ENCODE measurements at places on chromosomes 11 and 22.

- DNase-seq = peak; percentile 10
These were observed 186.8 kb downstream of the TMEM135 start for GRCh38 chr11:87224486-87224885.

DNA sequence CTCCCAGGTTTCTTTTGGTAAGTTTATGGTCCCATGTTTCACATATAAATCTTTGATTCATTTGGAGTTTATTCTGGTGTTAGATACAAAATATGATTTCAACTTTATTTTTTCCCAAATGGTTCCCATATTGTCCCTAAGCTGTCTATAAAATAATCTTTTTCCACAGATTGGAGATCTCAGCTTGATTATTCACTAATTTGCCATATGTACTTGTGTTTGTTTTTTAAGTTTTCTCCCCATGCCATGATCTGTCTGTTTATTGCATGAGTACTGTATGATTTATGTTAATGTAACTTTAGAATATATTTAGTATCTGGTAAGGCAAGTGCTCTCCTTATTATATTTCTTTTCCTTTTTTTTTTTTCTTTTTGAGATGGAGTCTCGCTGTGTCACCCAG, 19.9 kb upstream of the CLMP start:
- no peak for DNase-seq

DNA sequence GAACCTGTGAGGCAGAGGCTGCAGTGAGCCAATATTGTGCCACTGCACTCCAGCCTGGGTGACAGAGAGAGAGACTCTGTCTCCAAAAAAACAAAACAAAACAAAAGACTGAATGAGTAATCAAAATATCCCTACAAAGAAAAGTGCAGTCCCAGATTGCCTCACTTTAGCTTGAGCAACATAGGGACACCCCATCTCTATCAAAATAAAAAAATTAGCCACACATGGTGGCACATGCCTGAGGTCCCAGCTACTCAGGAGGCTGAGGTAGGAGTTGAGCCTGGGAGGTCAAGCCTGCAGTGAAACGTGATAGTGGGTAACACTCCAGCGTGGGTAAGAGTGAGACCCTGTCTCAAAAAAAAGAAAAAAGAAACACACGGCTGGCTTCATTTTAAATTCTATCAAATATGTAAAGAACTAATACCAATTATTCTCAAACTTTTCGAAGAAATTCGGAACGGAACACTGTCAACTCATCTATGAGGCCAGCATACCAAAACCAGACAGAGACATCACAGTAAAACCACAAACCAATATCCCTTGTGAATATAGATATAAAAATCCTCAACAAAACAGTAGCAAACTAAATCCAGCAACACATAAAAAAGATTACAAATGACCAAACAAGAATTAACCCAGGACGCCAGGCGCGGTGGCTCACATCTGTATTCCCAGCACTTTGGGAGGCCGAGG, 12.9 kb downstream of the CHEK2 start:
- DNase-seq = peak; percentile 56

DNA sequence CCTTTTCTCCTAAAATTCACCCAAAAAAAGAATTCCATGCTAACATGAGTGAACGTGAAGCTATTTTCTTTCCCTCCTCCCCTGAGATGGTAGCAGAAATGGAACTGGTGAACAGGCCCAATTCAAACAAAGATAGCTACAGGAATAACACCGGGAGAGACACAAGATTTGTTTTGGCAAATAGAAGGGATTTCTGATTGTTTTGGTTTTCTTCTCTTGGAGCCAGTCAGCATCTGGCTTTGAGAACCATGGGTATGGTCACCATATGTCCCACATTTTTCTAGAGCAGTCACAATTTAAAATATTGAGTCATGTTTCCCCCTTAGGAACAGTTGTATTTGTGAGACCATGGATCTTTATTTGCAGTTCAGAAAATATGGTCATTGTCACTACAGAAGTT, 214.1 kb downstream of the FAM76B start:
- peak; percentile 36 for DNase-seq

- DNase-seq = no peak
These were observed 31.3 kb upstream of the LRRC55 start for GRCh38 chr11:57150454-57150917.

DNA sequence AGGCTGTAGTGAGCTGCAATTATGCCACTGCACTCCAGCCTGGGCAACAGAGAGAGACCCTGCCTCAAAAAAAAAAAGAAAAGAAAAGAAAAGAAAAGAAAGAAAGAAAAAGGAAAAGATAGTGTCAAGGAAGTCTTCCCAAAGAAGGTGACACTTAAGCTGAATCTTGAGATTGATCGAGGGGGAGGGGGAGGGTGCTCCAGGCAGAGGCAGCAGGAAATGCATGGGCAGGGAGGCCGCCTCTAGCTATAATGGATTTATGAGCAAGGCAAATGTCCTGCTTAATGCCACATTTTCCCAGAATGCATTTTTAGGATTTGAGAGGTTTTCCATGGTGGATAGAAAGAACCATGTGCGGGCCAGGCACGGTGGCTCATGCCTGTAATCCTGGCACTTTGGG, 13.8 kb upstream of the DDB2 start:
- DNase-seq = no peak

DNA sequence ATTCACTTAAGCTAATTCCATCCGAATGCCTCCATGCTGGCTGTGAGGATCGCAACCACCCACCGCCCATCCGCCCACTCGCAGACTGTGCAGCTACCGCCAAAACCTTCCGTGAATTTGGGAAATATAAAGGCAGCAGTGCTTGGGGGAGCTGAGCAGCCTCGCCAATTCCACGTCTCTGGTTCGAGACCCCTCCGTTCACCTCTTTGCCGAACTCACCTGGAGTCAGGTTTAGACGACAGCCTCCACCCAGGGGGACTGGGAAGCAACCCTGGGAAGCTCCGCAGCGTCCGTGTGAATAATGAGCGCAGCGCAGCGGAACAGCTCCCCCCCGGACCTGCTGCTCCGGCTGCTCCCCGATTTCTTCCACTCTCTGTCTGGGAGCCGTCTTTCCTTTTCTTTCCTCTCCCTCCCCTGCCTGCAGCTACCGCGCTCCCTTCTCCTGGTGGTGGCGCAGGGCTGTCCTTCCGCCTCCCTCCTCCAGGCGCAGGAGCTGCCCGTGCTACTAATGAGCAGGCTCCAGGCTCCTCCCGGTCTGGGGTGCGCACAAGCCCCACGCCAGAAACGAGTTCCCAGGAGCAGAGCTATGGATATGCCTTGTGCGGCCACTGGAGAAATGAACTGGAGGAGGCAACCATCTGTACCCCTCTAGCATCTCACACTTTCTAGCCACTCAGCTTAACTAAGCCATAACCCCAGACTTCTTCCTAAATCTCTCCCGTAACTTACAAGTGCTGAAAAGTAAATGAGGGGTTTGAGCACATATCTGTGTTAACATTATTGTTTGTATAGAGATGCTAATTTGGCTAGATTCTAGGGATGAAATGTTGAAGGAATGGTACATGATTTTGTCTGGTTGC, 107.3 kb downstream of the XKR3 start:
- no peak for DNase-seq

GRCh38 chr11:9057007-9057406, 34.4 kb downstream of the SCUBE2 start:
- DNase-seq = peak; percentile 39

DNA sequence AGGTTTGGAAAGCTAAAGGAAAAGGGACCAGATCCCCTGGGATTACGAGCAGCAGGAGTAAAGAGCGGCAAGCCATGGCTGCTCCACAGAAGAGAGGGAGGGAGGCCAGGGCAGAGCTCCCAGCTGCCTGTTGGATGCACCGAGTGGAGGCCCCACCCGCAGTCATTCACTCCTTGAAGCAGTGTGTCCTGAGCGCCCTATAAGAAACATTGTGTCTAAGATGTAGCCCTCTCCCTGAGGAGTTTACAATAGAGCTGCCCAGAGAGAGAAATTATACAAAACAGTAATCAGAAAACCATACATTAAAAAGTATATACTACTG, 54.7 kb upstream of the CSNK2A3 start:
- no peak for DNase-seq

- no peak for DNase-seq
These were observed 102.1 kb downstream of the NECTIN1 start for GRCh38 chr11:119626871-119627270.

DNA sequence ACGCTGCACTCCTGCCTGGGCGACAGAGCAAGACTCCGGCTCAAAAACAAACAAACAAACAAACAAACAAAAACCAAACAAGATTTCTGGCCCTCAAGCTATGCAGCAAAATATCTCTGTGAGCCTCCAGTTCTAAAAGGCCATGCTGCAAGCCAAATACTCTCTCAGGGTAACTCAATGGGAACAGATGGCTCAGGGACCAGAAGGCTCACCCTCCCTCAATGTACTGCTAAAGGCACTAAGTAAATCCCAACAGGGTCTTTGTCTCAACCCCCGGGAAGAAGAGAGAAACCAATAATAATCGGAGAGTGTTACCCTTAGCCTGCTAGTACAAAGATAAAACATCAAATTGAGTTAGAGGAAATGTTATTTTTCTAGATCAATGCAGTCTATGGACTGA, 119.7 kb upstream of the ZC3H12C start:
- no peak for DNase-seq

GRCh38 chr11:34300026-34300925, 57.5 kb downstream of the ABTB2 start:
- no peak for DNase-seq

DNA sequence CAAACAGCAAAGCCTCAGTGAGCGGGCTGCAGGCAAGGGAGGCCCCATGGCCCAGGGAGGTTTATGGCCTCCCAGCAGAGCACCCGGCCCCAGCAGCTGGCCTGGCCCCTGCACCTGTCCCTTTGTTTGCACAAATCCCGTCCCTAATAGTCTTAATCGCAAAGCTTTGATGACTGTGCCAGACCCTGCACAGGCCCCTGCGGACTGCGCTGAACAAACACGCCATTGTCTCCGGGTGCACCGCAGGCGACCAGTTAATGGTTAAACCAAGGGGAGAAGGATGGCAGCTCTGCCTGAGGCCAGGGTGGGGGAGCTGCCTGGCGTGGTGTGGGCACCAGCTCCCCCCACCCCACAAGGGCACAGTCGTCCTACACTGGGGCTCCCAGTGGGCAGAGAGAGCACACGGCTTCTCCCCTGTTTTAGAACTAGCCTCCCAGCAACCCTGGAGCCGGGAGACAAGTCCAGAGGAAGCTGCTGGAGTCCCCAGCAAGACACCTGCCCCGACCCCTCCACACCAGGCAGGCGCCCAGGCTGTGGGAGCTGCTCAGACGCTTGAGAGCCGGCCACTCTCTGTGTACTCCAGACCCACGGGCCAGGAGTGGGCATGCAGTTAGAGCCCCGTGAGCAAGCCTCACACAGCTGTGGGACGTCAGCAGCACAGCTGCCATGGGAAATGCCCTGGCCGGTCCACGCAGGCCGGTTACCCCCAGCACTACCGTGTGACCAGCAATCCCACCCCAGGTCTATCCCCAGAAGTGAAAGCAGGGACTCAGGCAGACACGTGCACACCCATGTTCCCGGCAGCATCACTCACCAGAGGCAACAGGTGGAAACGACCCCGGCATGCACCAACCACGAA, 39.7 kb upstream of the TH start:
- DNase-seq = no peak

- no peak for DNase-seq
These were observed 57.2 kb downstream of the SBF1 start for GRCh38 chr22:50417411-50418210.

DNA sequence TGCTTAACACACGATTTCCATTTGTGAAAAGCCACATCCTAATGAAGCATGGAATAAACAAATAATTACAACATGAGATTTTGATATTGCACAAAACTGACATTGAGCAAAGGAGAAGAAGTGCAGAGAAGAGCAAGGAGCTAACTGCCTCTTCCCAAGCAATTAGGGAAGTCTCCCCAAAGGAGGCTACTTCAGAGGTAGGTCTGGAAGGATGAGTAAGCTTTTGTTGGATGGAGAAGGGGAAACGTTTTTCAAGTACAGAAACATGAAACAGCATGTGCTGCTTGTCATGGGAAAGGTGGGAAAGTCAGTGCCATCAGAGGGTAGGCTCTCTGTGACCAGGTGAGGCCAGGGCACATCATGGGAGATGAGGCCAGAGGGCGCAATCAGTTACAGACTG, 132.2 kb upstream of the SESN3 start:
- peak; percentile 33 for DNase-seq

- DNase-seq = no peak
These were observed 79.7 kb downstream of the PPFIBP2 start for GRCh38 chr11:7593481-7593880.

- no peak for DNase-seq
These were observed 19.2 kb downstream of the EMID1 start for GRCh38 chr22:29224859-29225410.

GRCh38 chr11:67489885-67490726, 7.3 kb downstream of the AIP start:
- DNase-seq = no peak

- no peak for DNase-seq
These were observed 21.5 kb upstream of the RFPL3 start for GRCh38 chr22:32336121-32336603.

DNA sequence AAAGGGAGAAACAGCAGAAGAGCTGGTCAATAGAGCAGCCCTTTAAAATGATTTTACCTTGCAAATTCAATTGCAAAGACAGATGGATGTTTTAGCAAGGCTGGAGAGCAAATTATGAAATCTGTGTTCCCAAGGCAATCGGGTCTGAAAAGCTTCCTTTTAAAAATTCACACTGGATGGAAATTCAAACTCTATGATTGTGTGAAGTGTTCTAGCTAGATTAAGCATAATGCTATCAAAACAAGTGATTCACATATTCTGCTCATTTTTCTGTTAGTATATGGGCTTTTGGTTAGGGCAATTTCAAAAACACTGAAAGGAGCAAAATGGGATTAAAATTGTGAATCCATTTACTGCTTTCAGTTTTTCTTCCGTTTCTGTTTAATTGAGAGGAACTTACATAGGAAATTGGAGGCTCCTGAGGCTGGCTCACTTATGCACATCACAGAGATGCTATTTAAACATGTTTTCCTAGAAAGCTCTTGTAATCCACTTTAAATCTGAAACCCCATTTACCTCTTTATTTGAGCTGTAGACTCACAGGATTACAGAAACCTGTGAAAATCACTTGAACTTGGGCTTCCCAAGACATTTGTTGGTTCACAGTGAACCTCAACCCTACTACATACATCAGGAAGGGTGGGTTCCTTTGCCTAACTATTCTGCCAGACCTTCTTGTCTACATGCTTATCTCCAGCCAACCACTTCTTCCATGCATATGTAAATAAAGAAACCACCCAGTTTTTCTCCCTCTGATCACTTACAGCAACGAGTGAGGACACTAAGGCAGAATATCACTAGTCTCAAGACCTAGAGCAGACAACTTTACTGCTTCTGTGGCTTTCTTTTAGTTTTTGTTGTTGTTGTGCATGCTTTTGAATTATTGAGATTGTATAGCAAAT, 201.9 kb upstream of the PITPNB start:
- DNase-seq = no peak
